ENCODE measurements at places on chromosomes 3 and 15.
A peak's percentile ranks its signal among the peaks of the same experiment; 100 is the strongest.

DNA sequence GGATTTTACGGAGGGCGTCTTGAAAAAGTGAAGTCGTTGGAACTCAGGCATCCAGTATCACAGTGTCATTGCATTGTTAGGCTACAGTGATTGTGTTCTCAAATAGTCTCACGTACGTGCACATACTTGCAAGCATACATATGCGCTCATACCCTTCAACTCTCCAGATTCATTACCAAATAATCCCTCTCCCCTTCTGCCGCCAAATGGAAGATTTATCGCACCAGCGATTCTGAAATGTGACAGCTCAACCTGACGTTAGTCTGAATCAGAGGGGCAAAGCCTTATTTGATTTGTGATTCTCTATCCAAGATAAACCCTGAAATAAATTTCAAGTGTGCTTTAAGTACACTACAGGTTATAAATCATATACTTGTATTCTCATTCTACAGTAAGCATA, 119.4 kb downstream of the GADL1 start:
- peak; percentile 91 for DNase-seq

DNA sequence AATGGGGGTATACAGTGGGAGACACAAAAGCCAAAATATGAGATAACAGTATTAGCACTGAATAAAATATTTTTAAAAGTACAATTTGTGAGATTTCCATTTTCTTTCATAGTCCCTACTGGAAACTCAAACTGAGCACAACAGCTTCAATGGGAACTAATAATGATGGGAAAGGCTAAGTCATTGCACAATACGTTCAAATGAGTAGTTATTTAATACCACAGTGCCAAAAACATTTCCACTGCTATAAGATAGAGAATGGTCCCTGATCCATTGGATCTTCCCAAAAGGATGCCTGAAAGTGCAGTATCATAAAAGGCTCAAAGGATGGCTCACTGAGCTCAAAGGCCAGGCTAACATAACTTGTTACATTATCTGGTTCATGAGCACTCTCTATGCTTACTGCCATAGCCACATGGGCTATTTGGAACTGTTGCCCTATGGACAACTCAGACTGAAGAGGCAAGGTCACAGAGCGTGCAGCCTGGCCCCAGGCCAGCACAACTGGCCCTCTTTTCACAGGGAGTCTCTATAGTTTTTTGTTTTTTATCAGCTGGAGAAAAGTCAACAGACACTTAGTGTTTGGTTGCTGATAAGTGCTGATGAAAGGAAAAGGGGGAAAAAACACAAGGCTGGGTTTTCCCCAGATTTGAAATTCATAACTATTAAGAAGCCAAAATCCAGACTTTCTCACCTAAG, 54.1 kb upstream of the PPIB start:
- DNase-seq: no peak

DNA sequence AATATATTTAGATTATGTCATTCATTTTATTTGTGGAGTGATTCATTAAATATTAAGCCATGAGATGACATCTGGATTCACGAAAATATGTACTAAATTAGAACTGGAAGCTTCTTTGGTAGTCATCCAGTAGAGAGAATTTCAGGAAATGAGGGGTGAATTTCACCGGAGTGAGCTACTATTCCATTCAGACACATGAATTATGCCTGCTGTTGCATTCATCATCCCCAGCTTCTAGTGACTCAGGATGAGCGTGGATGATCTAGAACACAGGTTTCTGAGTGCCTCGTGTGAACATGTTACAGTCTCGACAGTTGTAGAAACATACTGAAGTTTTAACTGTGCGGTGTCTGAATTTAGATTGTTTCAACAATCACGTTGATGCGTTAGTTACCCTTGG, 42.9 kb upstream of the GABRG3 start:
- no peak for DNase-seq

GRCh38 chr3:106290304-106290997, 421.6 kb upstream of the CBLB start:
- DNase-seq: no peak

- no peak for DNase-seq
Observed at GRCh38 chr3:43169987-43170386, 64.1 kb upstream of the POMGNT2 start.

- no peak for DNase-seq
Observed at GRCh38 chr3:187368251-187369088, at the start of gene RTP4. Gene RTP4 (plus strand): TSS chr3:187368385. CDS start chr3:187368442, 57 bp downstream.

DNA sequence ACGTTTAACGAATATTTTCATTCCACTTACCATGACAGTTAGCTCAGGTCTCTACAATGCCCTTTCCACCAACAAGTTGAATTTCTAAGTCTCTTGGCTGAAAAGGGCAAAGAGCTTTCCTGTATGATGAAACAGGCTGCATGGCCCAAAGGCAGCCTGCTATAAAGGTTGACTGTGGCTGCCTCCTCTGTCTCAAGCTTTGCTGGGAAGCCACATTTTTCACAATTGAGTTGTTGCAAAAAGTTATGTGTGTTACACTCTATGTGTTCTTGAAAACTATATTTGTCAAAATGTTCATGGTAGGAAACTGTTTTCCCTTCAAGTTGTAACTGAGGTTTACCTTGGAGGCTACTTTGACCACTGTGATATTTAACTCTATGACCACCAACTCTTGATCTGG, 49.5 kb downstream of the DZIP1L start:
- DNase-seq: no peak

DNA sequence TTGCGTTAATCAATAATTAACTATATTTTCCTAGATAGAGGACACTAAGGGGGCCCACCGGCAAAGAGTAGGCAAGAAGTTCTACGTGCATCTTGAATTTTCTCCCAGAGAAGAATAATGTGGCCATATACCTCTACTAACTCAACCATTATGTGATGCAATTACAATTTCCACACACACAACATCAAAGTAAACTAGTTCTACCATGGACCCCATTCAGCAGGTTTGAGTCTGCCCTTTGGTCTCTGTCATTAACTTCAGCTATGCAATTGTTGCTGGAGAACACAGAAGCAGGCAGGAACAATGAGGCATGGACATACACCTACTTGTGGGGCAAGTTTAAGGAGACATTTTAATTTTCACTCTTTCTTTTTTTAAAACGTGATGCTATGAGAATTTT, 705.9 kb downstream of the PDCD6IP start:
- no peak for DNase-seq

- peak; percentile 55 for DNase-seq
Observed at GRCh38 chr15:70236341-70237086, 138.8 kb upstream of the TLE3 start.

GRCh38 chr3:144487011-144487410, 515.4 kb downstream of the DIPK2A start:
- DNase-seq: no peak

DNA sequence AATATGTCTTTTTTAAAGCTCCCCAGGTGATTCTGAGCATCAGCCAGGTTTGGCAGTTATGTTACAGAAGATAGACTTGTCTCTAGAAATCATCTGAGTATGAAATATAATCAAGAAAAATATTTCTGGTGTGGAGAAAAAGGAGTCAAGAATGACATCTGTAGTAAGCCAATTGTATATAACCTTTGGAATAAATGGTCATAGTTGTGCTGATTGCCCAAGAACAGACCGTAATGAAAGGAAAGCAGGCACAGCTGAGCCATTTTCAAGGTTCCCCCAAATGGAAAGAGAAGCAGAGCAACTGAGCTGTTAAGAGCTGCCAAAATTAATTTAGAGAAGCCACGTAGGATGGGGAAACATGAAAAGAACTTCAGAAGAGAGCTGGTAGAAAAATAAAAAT, 26.6 kb downstream of the GOLM2 start:
- DNase-seq: no peak

DNA sequence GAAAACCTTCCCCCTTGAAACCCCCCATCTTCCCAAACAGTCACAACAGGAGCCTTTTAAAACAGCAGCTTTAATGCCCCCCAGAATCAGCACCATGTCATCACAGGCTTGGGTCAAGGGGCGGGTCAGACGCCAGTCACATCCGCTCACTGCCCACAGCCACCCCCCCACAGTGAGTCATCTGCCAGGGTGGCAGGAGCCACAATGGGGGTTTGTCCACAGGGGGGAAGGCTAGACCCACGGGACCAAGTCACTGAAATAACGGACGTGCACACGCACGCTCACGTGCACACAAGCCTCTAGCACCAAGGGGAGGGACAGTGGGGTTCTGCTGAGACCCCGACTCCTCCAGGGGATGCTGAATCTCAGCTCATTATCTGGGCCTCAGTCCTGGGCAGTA, 441 bp upstream of the UCN2 start:
- peak; percentile 85 for DNase-seq

DNA sequence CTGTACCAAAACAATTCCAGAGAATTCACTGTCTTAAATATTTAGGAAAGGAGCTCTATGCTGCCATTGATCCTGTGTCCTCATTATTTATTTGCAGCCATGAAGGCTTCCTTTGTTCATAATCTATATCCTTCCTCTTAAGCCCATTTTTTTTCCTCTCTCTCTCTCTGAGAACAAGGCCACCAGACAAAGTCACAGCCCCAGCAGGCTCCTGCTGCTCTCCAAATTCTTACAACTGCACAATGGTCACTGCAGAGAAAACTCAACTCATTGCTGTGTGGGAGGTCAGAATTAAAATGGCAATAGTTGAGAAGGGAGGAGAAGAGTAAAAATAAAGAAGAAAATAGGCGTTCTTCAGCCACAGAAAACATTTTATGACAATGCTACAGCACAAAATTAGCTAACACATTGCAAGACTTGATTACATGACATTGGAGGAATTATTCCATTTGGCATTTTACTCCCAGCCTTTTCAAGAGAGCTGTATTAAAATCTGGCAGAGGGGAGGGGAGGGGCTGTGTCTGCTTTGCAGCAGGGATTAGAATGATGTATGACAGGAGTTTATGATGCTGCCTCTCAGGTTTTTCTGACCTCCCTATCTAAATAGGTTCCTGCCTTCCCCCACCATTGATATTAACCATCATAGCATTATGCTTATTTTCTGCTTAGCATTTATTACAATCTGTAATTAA, 399.7 kb upstream of the THBS1 start:
- no peak for DNase-seq

GRCh38 chr15:58070801-58071418, 5.4 kb upstream of the ALDH1A2 start:
- peak; percentile 22 for DNase-seq

- no peak for DNase-seq
Observed at GRCh38 chr15:58014040-58014439, 51.5 kb downstream of the ALDH1A2 start.

- DNase-seq: peak; percentile 14
Observed at GRCh38 chr15:29695489-29696167, 126.6 kb downstream of the TJP1 start.

DNA sequence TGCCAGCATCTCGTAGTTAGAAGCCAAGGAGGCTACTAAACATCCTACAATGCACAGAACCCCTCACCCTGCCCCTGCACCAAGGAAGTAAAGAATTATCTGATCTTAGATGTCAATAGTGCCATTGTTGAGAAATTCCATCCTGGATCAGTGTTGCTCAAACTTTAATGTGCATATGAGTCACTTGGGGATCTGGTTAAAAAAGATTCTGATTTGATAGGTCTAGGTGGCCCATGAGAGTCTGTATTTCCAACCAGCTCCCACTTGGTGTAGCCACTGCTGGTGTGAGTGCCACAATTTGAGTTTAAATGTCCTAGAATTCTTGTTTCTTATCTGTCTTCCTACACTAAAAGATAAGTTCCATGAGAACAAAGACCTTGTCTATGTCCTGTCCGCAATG, 43.7 kb downstream of the TMEM45A start:
- no peak for DNase-seq

DNA sequence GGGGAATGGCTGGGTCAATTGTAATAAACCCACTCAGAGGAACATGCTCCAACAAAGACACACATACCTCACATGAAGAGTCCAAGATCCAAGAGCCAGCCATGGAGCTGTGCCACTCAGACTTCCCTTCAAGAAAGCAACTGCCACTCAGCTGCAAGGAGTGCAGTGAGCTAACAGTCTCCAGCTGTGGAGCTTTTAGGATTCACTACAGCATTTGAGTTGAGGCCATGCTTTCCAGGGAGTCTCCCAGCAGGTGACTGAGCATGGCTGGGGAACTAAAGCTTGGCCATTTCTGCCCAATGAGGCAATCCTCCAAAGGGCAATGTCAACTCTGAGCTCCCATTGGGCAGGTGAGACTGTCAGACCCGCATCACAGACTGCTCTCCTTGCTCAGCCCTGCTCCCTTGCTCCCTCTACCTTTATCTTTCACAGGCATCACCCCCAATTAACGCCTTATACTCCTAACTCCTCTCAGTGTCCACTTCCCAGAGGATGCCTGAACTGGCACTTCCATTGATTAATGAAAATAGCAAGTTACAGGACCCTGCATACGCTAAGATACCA, 165.3 kb upstream of the CTNNB1 start:
- DNase-seq: no peak

- DNase-seq: no peak
Observed at GRCh38 chr15:95910643-95911212, 419.8 kb upstream of the NR2F2 start.

GRCh38 chr3:104604326-104605010, 762.2 kb upstream of the ALCAM start:
- DNase-seq: peak; percentile 11

DNA sequence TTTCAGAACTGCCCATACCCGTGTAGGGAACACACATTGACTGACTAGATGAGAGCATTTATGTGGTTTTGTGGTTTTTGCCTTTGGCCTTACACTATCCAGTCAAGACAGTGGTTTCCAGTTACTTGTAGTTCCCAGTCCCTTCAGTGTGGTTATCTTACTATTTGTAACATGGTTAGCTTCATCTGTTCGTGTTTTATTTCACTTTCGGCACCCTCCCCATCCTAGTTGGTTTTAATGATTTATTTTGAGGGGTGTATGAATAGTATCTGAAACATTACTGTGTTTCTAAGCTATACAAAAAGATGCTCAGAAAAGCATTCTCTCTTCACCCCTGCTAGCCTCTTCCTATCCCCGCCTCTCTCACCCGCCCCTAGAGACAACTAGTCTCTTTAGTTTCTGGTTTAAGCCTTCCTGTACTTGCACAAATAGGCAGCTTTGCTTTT, 14.1 kb downstream of the LYSMD4 start:
- peak; percentile 40 for DNase-seq

DNA sequence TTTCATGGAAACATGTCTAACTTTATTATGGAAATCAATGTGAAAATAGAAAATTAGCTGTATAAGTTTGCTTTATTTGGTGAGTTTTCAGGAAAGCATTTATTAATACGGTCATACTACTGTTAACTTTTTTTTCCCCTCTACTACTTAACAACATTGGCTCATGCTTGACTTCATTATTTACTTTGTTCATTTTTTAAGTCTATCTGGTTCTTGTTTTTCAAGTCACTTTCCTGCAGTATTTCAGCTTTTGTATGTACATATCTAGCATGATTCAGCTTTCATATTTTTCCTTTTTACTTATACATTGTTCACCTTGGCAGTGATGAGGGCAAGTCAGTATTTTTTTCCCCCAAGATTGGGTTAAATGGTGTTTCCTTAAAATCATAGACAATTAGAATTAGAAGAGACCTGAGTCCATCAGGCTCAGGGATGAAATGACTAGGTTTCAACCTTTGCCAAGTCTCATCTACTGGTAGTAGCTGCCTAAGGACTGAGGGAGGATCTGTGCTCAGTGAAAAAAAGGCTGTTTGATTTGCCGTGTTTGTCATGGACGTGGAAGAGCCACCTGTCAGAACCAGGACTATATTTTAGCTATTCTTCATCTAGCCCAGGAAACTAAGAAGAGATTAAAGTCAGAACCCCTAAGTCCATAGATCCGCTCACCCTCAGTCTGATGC, 15.4 kb downstream of the TMOD3 start:
- no peak for DNase-seq

GRCh38 chr3:15977090-15977489, 179.3 kb upstream of the ANKRD28 start:
- DNase-seq: no peak
